Neural crest cell (in vitro differentiated cells): ENCODE measurements at places on chromosomes 5 and 9.

DNA sequence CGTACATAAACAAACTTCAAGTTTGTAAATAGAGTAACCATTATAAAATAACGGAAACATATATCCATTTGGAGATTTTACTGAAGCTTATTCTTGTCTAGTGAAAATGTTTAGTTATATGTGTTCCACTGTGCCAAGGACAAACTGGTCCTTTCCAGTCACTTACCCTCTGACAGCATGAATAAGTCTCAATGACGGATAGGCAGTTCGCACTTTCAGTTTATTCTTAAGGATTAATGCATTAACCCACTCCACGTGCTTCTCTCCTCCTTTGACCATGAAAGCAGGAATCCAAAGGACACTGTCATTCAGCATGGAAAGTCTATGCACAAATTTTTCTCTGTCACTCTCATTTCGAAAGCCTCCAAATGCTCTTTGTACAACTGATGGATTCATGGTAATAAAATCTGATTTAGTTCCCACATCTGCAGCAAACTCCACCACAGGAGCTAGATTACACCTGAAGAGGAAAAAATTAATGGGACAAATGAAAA lies 47.1 kb downstream of the ST8SIA4 start:
- DNase-seq: no peak

GRCh38 chr5:134175921-134176510 lies 734 bp downstream of the SKP1 start:
- DNase-seq: peak; percentile 32

GRCh38 chr5:84273517-84273883 lies 111.2 kb downstream of the EDIL3 start:
- no peak for DNase-seq

GRCh38 chr5:82794876-82795275 lies 282.3 kb downstream of the TMEM167A start:
- no peak for DNase-seq

DNA sequence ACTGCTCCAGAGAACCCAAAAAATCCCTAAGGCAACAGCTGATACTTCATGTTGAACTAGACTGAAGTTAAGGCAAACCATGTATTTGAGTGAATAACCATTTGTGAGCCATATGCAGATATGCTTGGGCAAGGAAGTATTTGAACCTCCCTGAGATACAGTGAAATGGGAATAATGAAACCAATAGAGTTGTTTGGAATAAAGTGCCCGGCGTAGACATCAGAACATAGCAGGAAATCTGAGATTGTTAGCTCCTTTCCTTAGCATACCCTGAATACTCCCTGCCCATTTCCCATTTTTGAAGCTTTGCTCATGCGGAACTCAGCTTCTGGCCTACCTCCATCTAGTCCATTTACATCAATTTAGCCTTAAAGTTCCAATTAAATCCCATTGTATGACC lies 611.9 kb downstream of the EFNA5 start:
- DNase-seq: no peak

DNA sequence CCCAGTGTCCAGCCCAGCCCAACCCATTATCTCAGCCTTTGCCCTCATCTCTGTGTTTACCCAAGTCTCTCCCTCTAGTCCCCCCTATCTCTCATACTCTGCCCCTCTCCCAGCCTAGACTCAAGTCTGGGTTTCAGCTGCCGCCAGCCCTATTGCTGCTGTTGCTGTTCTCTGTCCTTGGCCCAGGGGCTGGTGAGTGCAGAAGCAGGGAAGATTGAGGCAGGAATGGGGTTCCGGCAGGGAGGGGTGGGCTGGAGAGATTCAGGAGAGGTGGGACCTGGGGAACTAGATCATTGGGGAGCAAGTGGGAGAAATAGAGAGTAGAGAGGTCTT lies 702 bp downstream of the TMEM8B start:
- DNase-seq: no peak

- no peak for DNase-seq
These were observed 474.5 kb downstream of the PRR16 start for GRCh38 chr5:120938604-120939003.

GRCh38 chr5:56059854-56060253 lies 65.1 kb upstream of the IL6ST start:
- DNase-seq: no peak

DNA sequence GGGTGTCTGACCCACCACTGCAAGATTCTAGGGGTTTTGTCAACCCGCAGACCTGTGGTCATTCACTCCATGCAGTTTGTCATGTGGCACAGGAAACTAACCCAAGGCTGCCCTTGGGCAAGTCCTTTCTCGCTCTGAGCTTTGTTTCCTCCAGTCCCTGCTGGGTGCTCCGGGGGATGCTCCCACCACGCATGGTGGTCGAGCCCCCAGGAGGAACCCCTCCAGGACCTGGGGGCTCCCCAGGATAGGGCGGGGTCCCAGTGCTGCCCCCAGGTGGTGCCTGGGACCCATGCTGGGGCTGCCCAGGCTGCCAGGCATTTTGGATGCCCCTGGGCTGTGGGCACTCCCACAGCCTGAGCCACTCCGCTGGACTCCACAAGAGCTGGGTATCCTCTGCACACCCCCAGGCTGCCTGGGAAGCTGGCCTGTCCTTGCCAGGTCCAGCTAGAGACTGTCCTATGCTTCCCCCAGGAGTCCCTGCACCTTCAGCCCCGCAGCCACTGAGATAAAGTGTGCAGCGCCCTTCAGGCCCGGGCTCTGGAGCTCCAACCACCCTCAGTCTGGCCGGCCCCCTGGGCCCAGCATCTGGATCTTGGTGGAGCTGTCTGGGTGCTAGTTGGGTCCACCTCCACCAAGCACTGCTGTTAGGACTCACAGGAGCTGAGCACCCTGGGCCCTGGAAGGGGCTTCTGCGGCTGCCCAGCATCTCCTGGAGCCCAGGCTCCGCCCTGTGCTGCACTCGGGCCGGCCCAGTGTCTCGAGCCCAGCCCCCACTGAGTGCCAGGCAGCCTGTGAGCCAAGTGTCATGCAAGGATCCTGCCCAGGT lies 104.3 kb downstream of the PHF2 start:
- DNase-seq: peak; percentile 1

- DNase-seq: no peak
These were observed 293.7 kb downstream of the SPOCK1 start for GRCh38 chr5:137205231-137206027.

DNA sequence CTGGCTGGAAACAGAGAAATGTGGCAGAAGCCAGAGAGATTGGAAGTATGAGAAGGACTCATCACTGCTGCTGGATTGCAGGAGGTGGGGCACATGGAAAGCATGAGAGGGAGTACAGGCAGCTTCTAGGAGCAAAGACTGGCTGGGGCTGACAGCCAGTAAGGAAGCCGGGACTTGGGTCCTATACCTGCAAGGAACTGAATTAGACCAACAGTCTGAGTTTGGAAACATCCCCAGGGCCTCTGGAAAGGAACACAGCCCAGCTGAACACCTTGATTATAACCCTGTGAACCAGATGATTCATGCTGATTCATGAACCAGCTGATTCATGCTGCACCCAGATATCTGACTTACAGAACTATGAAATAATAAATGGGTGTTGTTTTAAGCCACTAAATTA lies 93.4 kb downstream of the OSTF1 start:
- DNase-seq: no peak

GRCh38 chr5:55599148-55600050 lies 64.6 kb upstream of the PLPP1 start:
- no peak for DNase-seq
